IPS DF 6.9 (cell line): ENCODE measurements at places on chromosomes 6 and 20.

DNA sequence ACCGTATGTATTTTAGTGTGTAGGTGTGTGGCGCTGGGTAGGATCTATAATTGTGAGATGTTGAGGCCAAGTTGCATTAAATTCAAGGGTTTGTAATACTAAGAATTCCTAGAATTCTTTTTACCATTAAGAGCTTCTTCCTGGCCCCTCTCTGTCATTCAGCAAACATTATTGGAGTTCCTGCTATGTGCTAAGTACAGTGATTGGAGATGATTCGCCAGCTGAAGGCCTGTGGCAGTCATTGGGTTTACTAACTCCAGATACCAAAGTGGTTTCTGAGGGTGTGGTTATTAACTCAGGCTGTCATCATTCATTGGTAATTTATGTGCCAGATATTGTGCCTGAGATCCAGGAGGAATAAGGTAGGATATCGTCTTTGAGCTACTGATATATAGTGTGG, 167.1 kb downstream of the LAMA2 start:
- DNase-seq = no peak

DNA sequence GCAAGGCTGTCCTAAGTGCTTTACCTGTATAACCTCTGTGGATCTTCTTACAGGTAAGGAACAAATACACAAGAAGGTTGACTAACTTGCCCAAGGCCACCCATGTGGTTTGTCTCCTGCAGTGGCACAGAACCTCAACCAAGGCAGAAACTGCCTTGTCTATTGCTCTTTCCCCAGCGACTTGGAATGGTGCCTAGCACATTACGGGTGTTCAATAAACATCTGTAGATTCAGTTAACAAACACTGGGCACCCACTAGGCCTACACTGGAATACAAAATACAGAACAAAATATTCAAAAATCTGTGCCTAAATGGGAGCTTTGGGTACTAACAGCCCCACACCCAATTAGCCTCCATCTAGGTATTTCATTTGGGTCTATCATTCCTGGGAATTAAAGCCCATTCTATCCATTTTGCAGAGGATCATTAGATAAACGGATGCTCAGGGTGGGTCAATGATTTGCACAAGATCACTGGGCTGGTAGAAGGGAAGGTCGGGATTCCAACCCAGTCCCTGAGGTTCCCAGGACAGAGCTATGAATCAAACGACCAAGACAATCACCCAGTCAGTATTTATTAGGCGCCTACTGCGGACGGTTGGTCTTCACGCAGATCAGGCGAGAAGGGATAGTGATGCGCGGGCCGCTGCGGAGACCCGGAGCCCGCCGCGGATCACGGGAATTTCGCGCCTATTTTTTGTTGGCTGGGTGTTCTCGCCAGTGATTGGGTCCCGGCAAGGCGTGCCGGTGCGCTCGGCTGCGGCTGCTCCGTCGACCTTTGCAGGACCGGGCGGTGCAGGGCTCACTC, at the start of gene STK35:
STK35 (plus strand) TSS at position 771 of the 808 bp plus-strand sequence. CDS start 55 bp downstream, outside the sequence.
- DNase-seq = no peak

- no peak for DNase-seq
These were observed 162.0 kb upstream of the EPHA7 start for GRCh38 chr6:93581371-93581770.

- DNase-seq = no peak
These were observed 750.0 kb downstream of the TBC1D32 start for GRCh38 chr6:120584111-120584760.

- no peak for DNase-seq
These were observed 610.5 kb upstream of the MAN1A1 start for GRCh38 chr6:119960036-119960435.

DNA sequence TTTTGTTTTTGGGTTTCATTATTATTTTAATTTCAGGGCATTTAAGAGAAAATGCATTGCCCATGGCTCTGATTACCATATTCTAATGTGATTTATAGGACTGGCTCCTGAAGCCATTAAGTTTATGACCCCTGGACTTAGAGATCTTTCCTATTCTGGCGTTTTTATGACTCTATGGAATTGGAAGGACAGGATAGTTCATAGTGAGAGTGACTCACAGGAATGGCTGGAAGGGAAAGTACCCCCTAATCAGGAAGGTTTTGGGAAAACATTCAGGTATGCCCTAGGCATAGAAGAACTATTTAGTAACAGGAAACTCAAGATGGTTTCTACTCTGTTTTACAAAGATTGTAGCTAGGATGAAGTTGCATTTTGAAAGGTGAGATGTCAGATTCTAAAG, 108.6 kb upstream of the SLC2A12 start:
- no peak for DNase-seq

- DNase-seq = no peak
These were observed 42.9 kb upstream of the ZFP64 start for GRCh38 chr20:52234302-52235045.

- peak; percentile 73 for DNase-seq
These were observed 538.3 kb upstream of the BTBD3 start for GRCh38 chr20:11379257-11380011.

- DNase-seq = no peak
These were observed 311.4 kb downstream of the HACE1 start for GRCh38 chr6:104548297-104548696.

DNA sequence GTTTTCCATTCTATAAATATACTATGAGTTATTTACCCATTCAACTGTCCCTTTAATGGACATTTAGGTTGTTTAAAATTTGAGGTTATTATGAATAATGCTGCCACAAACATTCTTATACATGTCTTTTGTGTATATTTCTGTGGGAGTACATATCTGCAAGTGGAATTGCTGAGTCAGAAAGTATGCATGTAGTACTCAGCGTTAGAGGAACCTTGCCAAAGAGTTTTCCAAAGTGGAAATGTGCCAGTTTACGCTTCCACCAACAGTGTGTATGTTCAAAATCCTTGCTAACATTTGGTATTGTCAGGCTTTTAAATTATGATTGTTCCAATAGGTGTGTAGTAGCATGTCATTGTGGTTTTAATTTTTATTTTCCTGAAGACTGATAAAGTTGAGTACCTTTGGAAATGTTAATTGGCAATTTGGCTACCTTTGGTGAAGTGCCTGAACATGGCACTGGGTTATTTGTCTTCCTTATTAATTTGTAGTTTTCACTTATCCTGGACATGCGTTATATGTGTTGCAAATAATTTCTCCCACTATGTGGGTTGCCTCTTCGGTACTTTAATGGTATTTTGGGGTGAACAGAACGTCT, 341.2 kb downstream of the CD83 start:
- no peak for DNase-seq

GRCh38 chr20:44182135-44182765, 4.7 kb downstream of the JPH2 start:
- DNase-seq = no peak

DNA sequence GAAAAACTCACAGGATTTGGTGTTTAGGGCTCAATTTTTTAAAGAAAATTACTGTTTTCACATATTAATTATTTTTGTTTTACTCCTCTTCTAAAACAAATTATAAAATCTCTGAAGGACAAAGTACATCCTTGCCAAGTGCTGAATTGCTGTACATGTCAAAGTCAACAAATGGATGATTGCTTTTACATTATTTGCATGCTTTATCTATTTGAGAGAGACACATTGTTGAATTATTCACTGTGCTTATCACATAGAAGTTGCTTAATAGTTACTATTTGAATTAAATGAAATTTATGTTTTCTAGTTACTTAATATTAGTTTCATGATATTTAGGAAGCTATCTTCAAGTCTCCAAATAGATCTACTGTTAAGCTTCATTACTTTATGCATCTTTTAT, 318.6 kb upstream of the PTCHD4 start:
- DNase-seq = no peak

GRCh38 chr6:41600499-41601247, 37.6 kb upstream of the MDFI start:
- DNase-seq = no peak

GRCh38 chr20:51801122-51801822, 1.0 kb downstream of the SALL4 start:
- no peak for DNase-seq

DNA sequence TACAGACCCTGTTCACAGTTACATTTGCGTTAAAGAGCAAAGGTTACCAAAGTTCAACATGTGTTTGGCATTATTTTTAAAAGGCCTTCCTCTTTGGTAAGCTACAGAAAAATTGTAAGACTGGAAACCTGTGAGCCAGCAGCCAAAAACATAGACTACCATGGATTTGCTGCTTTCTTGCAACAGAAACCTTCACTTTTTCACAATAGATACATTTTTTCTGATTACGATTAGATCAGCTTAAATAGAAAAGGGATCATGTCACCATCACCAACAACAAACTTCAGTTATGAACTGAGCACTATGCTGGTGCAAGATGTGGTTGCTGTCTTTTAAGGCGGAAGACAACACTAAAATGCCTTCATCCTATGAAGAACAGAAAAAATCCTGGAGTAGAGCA, 112.3 kb upstream of the MARCKS start:
- DNase-seq = no peak

DNA sequence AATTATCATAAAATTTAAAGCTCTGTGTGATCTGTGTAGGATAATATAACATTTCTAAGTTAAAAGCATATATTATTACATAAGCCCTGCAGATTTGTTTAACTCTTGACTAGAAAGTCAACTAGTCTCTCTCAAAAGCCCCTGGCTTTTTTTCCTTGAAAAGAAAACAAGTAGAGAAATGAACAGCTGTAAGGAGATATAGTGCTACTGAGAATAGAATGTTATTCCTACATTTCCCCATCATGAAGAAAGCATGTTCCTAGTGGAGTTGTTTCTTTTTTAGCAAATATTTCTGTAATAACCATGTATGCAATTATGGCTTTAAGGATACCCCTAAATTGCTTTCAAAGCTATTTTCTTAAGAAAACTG, 37.6 kb downstream of the SHLD1 start:
- DNase-seq = no peak

GRCh38 chr6:38656896-38657295, 17.2 kb upstream of the BTBD9 start:
- DNase-seq = no peak

GRCh38 chr6:38018755-38019165, 199.2 kb downstream of the ZFAND3 start:
- DNase-seq = no peak

GRCh38 chr6:33607784-33608161, 13.3 kb upstream of the ITPR3 start:
- DNase-seq = no peak

- no peak for DNase-seq
These were observed 1.2 kb downstream of the TREML2 start for GRCh38 chr6:41199552-41200246.

DNA sequence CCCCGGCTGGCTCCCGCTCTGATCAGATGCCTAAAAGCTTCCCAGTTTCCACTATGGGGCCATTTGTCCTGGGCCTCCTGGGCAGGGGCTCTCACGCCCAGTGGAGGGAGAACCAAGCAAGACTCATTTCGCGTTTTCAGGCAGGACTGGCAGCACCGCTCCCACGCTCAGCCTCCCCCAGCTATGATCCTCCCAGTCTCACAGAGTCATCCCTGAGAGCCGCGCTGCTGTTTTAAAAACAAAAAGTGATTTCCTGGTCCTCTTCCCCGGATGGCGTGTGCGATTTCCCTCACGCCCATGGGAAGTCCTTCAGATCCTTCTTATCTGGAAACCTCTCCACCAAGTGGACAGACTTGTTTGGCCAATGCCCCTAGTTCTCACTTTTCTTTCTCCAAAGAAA, at the start of gene ADGRF5:
ADGRF5 (minus strand) TSS at position 208 of the 400 bp plus-strand sequence. CDS start 15,176 bp downstream, outside the sequence.
- no peak for DNase-seq

DNA sequence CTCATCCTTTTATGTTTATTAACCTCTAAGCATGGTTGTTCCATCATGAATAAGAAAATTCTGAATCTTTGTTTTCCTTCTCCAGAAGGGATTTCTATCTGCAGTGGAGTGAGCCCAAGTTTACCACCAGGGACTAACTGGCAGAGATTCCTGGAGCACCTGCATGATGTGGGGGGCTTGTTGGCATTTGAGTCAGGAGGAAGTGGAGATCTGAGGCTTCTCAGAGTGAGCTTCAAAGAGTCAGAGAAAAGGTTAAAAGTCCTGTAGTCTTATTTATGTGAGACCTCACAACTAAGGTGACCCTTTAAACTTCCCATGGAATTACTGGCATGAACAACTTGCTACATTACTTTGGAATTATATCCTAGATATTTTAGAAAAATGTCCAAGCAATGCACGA, 138.1 kb upstream of the SLC24A3 start:
- DNase-seq = no peak

DNA sequence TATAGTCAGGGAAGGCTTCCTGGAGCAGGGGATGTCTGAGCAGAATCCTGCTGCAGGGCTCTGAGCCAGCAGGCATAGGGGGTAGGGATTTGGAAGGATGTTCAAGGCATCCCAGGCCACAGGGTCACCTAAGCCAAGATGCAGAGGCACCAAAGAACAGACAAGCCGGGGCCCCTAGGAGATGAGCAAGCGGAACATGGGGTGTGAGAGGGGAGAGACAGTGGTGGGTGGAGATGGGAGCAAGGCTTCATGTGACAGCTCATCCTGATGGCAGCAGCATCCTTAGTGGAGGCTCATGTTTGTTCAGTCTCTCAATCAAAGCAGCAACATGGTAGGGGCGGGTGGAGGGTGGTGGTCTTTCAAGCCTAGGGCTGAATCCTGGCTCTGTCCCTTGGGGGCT, 29.8 kb upstream of the TCP11 start:
- no peak for DNase-seq

- no peak for DNase-seq
These were observed 73.8 kb downstream of the HUS1B start for GRCh38 chr6:583116-583515.

- no peak for DNase-seq
These were observed 5.8 kb upstream of the SLC52A3 start for GRCh38 chr20:774016-774659.

DNA sequence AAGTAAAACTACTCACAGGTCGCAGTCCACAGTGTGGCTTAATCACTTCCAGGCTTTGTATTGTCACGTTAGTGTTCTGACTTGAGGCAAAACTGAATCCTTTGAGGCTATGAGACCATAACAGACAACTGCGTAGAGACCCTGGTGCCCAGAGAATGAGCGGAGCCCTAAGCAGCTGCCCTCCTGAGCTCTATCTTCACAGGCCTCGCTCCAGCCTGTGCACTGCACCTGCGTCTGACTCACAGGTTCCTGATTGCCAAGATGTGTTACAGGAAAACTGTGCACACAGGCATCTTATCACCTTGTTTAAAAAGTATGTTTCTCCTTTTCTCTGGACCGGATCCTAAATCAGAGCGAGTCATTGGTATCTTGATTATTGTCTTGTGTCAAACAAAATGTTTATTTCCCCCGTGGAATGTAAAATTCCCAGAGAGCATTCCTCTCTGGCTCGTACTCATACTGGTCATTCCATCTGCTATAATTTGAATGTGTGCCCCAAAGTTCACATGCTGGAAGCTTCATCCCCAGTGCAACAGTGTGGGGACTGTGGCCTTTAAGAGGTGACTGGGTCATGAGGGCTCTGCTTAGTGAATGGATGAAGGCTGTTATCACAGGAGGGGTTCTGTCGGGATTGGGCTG, 25.7 kb downstream of the PRR18 start:
- DNase-seq = no peak

GRCh38 chr6:140344142-140344913, 969.9 kb upstream of the CITED2 start:
- no peak for DNase-seq

GRCh38 chr20:694496-694895, 18.9 kb upstream of the SCRT2 start:
- DNase-seq = no peak

- no peak for DNase-seq
These were observed 70.2 kb upstream of the ADGRF1 start for GRCh38 chr6:47112317-47112716.
